ENCODE measurements at places on chromosomes 16 and 17. TPM values are rescaled to one million over a fixed set of nuclear protein-coding genes. Genes with fewer than 3 reads are reported as not detected.

GRCh38 chr16:59164461-59164860, 430.3 kb upstream of the GOT2 start:
- peak; percentile 68 for DNase-seq
- peaks cover 54% of the 10 kb centered on the region for H3K27me3 ChIP-seq
- no peaks in the 10 kb centered on the region for H3K36me3 ChIP-seq

GRCh38 chr17:29722411-29723198, 99.9 kb upstream of the CORO6 start:
- no peaks in the 10 kb centered on the region for H3K27me3 ChIP-seq
- no peak overlapping the region for H3K27ac ChIP-seq
- H3K4me3 ChIP-seq = no peak overlapping the region
- no peak for DNase-seq

DNA sequence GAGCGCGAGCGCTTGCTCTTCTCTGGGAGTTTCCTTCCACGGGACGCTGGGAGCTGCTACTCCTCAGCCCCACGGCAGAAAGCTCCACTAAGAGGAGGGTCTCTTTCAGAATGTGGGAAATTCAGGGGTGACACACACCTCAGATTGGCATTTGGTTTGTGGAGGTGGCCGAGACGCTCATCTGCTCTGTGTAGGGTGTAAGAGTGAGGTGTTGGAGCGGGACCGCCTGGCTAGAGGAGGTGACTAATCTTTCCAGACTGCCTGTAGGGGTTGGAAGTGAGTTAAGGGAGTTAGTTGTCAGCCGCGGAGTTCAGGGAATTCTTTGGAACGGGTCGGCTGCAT, 735 bp downstream of the PSMD11 start:
- DNase-seq = peak; percentile 83
- H3K27ac ChIP-seq = peak overlapping the region; percentile 87
- H3K4me1 ChIP-seq = no peaks in the 10 kb centered on the region
- H3K4me3 ChIP-seq = peak overlapping the region; percentile 91
- H3K27me3 ChIP-seq = peaks cover 5% of the 10 kb centered on the region

Gene NGFR
- total RNA-seq = 1.3 TPM

Gene PDPR
- 28.0 TPM for total RNA-seq

GRCh38 chr17:42078396-42079043, 19.8 kb downstream of the ZNF385C start:
- no peaks in the 10 kb centered on the region for H3K4me1 ChIP-seq
- no peak overlapping the region for H3K27ac ChIP-seq
- H3K36me3 ChIP-seq = no peaks in the 10 kb centered on the region
- H3K4me3 ChIP-seq = no peak overlapping the region

- no peaks in the 10 kb centered on the region for H3K36me3 ChIP-seq
- peak; percentile 40 for DNase-seq
- no peak overlapping the region for H3K4me3 ChIP-seq
- no peak overlapping the region for H3K27ac ChIP-seq
- H3K4me1 ChIP-seq = peaks cover 5% of the 10 kb centered on the region
- no peaks in the 10 kb centered on the region for H3K27me3 ChIP-seq
Observed at GRCh38 chr17:55705847-55706246, 16.8 kb downstream of the TMEM100 start.

Gene RTN4RL1
- total RNA-seq = 19.6 TPM

DNA sequence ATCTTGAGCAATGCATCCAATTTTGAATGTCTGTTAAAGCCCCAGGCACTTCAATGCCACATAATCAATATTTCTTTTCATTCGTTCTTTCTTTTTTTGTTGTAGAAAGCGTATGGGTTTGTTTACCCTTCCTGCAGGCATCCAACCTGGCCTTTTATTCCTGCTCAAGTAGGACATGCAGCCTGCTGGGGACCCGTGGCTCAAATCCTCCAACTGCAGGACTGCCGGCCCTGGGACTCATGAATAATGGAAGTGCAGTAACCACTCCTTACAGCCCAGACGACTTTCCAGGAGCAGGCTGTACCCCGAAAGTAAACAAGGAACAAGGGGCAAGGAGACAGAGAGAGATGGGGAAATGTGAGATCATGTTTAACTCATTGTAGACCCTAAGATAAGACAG, 126.4 kb downstream of the SALL1 start:
- no peaks in the 10 kb centered on the region for H3K27me3 ChIP-seq
- H3K36me3 ChIP-seq = no peaks in the 10 kb centered on the region
- DNase-seq = no peak
- no peaks in the 10 kb centered on the region for H3K4me1 ChIP-seq
- no peak overlapping the region for H3K4me3 ChIP-seq

Gene SLC12A3
- not detected for total RNA-seq

GRCh38 chr17:82215095-82215971, 2.7 kb upstream of the CCDC57 start:
- H3K27me3 ChIP-seq = no peaks in the 10 kb centered on the region
- DNase-seq = peak; percentile 65
- no peaks in the 10 kb centered on the region for H3K4me1 ChIP-seq
- no peak overlapping the region for H3K4me3 ChIP-seq
- no peak overlapping the region for H3K27ac ChIP-seq

Gene CRISPLD2
- 9.3 TPM for total RNA-seq

DNA sequence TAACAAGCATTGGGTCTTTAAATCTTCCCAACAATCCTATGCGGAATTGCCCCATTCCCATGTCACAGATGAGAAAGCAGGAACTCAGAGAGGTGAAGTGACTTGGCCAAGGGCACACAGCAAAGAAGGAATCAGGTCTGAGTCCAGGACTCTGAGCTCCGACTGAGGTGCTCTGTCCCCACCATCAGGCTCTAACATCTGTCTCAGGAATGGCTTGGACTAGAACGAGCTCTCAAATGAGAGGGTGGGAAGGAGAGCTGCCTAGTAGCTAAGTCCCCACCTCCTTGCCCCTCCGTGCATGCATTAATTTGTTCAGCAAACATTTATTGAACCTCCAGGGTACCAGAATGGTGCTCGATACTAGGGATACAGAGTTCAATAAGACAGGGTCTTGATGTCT, 26.7 kb downstream of the ABCC3 start:
- no peak overlapping the region for H3K27ac ChIP-seq
- no peak overlapping the region for H3K4me3 ChIP-seq
- H3K27me3 ChIP-seq = no peaks in the 10 kb centered on the region
- no peaks in the 10 kb centered on the region for H3K36me3 ChIP-seq
